ENCODE measurements at places on chromosomes 6 and 20.
A peak's percentile ranks its signal among the peaks of the same experiment; 100 is the strongest.

DNA sequence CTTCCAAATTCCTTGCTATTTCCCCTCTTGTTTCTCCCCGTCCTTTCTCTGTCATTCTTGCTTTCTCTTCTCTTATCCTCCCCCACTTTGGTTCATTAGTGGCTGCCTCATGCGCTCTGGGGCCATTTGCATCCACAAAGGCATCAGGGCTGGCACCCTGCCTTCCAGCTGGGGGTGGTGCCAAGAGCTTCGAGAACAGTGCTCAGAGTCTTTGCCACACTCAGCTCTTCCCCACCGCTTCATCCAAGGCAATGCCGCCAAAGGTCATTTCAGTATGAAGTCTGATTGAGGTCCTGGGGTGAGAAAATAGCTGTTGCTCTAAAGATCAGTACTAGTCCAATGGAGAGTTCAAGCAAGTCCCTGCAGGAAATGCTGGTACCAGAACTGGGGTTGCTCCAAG, 22.7 kb downstream of the OLIG3 start:
- no peak for DNase-seq

GRCh38 chr20:25011831-25012241, 19.3 kb upstream of the APMAP start:
- DNase-seq: no peak

- no peak for DNase-seq
Observed at GRCh38 chr20:57408131-57408530, 16.9 kb downstream of the RBM38 start.

DNA sequence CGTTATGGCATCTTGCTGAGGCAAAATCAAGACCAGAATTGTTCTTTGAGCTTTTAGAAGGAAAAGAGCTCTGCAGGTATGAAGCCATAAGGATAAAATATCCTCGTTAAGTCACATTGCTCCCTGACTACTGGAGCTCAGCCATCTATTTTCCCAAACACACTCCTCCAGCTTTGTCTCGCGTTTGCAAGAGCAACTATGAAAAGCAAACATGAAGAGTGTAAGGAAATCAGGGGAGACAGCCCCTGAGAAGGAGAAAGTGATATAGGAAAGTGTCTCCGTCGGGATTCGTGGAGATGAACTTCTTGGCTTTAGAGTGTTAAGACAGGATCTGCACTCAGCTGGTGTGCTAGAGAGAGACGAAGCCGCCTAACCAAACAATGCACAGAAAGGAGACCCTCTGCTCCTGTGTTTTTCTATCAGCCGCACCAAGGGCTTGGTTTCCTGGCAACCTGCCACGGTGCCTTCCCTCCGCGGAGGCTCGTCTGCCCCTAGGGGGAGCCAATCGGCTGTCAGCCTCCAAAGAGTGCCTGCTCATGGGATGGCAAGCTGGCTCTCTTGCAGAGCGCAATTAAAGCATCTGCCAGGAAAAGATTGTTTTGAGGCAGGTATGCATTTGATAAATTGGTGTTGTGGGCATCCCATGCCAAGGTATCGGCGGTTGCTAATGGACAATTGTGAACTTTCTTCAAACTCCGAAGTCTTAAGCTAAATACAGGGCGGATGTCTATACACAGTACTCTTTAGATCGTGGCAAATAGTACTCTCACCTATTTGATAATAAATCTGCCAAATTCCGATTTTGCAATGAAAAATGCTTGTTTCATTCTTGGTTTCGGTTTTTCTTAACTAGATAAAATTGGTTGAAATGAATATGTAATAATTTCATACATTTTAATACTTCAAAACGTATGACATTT, 603.2 kb downstream of the RNF144B start:
- peak; percentile 95 for DNase-seq

DNA sequence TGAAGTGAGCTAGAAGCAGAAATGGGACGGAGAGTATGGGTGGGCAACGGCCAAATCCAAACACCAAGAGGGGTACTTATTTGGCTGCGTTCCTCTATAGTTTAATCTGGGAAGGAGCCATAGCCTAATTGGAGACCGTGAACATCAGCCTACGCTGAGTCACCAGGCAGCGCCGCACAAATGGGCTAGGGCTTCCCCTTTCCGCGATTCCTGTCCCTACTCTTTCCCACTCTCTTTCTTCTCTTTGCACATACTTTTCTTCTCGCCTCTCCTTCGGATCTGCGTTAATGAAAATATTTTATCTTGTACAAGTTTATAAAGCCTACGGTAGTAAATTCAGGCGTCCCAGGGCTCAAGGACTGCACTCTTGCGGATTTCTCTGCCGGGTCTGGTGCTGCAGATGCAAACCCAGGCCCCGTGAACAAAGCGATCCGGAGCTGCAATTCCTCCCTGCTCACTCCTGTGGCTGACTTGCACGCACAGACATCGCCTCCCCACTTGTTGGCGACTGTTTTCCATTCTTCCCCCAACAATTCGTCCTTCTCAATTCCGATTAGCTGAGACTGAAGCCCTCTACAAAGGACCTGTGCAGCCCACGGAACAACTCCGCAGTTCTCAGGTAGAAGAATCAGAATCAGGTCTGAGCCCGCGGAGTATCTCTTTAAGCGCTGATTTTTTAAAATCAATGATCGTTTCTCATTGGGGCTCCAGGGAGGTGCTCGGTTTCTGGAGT, 4.2 kb upstream of the TBX18 start:
- DNase-seq: no peak

DNA sequence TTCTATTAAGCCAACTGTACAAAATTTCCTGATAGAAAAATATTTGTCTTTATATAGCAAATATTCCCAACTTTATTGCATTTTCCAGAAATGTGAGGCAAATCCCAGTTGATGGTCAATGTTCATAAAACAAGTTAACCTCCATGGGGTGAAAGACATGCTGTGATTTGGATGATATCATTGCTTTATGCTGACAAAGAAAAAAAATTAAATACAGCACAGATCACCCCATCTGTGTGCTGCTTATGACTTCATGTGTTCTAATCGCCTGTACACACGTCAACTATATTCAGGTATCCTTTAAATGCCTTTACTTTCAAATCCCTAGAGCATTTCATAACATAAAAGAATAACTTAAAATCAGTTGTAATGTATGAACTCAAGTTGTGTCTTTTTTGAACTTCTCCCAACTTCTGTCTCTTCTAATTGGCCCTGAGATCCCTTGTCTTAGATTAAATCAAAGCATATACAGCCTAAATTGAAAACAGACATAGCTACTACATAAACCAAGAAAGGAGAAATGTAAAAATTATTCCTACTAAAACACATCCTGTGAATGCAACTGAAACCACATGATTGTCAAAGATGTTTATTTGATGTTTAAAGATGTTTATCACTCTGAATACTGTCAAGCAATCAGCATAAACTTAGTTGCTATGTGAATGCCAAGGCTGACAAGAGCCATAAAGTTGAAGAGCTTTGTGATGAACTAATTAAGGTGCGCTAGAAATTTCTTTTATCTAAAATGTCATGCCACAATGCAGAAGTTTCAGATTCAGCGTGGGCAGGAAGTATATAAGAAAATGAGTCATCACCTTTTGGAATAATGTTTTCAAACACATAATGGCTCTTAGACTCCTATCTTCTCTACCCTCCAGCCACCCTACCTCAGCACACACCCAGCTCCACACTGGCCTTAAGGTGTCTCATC, 68.7 kb downstream of the FILIP1 start:
- DNase-seq: no peak
